ENCODE measurements at places on chromosomes 1 and 21.

GRCh38 chr1:111538343-111539025, 35.1 kb upstream of the ADORA3 start:
- DNase-seq = no peak

DNA sequence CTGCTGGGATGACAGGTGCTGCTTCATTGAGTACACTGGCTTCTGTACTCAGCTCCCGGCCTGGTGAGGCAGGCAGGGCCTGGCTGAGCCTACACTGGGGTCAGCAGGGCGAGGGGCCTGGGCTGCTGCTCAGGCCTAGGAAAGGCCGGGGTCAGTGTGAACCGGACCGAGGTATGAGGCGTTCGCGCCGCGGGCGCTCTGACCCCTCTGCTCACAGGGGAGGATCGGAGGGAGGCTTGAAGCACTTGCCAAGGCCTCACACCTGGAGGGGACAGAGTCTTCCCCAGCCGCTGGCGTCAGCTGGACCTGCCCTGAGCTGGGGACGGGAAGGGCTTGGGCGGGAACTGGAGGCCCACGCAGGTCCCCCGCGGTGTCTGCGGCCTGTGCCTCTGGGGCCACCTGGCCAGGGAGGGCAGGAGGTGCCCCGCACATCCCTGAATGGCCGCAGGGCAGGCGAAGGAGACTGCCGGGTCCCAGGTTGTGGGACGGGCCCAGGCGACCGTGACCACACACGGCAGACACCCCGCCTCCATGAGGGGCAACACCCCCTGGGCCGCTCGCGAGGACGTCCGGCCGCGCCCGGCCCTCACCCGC, 466 bp downstream of the PEX10 start:
- no peak for DNase-seq

DNA sequence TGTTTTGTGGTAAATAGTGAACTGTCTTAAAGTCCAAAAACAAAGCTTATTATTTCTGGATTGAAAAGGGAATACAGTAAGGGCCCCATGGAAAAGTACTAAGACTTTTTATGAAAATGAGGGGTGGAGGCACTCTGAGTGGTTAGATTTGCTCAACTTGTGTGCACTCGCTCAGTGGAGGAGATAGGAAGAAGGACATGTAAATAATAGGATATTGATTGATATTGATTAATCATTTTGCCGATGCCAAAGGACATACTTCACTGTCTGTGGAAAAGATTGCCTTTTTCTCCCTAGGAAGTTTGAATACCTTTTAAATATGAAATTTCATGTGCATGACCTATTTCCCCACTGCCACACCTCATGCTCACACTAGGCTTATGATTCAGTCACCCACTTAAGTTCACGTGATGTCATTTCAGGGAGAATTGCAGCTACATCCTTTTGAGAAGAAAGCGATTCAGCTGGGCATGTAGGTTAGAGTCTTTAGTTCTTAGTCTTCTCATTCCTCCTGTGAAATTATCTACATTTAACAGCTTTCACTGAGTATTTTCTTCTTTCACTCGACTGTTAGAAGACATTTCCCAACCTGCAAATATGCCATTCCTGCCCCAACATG, 5.0 kb downstream of the MTR start:
- no peak for DNase-seq

DNA sequence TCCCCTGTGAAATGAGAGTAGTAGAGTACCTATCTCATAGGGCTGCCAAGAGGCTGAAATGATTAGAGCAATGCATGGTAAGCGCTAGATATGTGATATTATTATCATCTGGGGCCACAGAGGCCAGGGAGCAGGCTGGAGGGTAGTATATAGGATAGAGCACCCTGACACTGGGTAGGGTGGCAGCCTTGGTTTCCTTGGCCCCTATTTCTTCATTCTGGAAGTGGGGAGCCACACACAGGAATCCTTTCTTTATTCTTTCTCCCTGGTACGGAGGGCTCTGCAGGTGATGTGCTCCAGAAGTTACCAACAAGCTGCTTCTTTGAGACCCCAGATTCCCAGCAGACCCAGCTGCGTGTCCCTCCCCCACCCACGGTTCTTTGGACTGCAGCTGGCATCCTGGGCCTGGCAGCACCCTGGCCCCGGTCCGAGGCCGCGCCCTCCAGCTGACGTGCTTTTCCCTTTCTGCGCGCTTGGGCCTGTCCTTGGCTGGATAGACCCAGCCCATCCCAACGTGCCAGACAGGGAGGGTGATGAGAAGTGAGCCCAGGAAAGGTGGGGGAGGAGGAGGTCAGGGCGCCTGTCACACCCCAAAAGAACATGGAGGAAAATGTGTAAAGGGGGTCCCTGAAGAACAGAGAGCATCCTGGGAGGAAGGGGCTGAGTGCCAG, 18.2 kb downstream of the INAVA start:
- no peak for DNase-seq

DNA sequence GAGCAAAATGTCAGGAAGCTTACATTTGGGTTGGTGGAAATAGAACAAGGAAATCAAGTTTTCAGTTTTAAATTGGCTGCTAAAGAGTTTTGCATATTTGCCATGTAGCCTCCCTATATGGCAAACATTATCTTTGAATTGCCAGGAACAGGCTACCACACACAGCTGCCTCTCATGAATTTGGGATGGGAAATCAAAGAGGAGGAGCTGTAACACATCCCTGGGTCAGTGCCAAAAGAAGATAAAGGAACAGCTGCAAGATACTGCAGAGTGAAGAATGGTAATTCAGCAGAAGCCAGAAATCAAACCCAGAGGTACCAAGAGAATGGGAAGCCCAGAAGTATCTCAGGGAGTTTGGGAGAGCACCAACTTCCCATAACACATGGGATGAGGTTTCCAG, 18.6 kb upstream of the RASAL2 start:
- no peak for DNase-seq

GRCh38 chr21:25929856-25930520, 195.2 kb downstream of the GABPA start:
- DNase-seq = no peak

- DNase-seq = no peak
Measured at GRCh38 chr21:37447288-37447936, 80.8 kb downstream of the DYRK1A start.

- no peak for DNase-seq
Measured at GRCh38 chr21:27704567-27705166, 737.8 kb upstream of the ADAMTS5 start.

GRCh38 chr1:23238565-23238964, 21.3 kb upstream of the HTR1D start:
- no peak for DNase-seq

- DNase-seq = no peak
Measured at GRCh38 chr1:232017759-232018158, 391.2 kb downstream of the DISC1 start.

DNA sequence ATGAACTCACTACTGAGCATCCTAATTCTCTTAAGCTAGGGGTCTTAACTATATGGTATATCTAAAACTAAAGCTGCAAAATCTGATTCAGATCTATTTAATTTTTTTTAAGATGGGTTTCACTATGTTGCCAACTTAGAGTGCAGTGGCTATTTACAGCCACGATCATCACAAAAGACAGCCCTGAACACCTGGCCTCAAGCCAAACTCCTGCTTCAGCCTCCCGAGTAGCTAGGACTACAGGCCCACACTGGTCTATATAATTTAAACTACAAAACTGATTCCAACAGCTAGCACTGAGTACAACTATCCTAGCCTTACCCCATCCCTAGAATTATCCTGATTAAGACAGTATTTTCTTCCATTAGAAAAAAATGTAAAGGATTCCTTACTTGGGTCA, 37.1 kb downstream of the EIF4G3 start:
- DNase-seq = no peak

GRCh38 chr1:51955797-51956527, 34.5 kb downstream of the RAB3B start:
- DNase-seq = no peak

DNA sequence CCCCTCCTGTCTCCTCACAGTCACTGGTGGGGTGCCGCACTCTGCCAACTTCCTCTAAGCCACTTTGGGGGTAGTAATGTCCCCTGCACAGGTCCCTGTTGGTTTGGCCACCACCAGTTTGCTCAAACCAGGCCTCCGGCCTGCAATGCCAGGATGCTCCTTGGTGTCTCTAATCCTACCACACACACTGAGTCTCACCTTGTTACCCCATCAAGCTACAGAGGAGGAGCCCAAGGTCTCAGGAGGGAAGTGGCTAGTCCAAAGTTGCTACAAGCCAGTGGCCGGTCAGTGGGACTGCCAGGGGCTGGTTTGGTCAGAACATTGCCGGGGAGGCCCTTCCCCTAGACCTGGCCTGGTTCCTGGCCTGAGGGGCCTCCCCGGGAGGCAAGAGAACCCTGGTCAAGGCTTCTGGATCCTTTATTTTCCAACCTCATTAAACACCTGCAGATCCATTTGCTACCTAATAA, 21.5 kb upstream of the LRP8 start:
- DNase-seq = no peak

DNA sequence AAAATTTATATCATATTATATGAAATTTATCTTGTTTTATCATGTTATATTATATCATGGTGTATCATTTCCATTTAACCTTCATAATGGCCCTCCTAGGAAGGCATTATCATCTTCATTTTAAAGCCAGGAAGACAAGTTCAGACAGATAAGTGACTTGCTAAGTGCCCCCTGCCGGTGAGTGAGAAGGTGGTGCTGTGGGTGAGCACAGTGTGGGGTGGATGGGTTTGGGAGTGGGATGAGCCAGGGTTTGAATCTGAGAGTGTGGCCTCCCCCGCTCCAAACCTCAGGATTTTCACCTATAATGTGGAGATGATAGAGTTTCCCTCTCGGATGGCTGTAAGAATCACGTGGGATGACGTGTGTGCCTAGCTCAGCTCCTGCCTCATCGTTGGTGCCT, 108.7 kb upstream of the IGSF21 start:
- DNase-seq = no peak

GRCh38 chr1:109466452-109467300, at the start of gene SYPL2:
SYPL2 (plus strand) TSS chr1:109466546; CDS start chr1:109466844, 298 bp downstream.
- DNase-seq = no peak

DNA sequence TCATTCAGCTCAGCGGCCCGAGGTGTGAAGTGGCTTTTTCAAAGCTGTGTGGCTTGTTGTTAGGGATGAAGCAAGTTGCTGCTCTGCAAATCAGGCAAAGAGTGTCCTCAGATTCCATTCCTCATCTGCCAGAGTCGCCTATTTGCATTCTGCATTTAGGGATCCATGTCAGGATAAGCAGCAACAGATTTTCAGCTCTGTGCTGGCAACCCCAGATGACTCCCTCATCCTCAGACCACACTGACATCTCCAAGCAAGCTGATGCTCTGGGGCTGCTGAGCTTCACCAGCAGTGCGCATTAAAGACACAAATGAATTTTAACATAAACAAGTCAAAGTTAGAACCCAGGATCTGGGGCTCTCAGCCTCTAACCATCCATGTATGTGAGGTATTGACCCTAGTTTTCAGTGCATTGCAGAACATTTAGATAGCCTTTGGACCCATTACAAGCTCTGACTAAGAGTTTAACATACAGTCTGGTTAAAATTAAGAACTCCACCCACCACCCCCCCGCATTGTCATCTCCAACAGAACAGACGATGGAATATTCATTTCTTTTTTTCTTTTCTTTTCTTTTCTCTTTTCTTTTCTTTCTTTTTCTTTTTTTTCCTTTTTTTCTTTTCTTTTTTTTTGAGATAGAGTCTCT, 10.9 kb downstream of the CFAP107 start:
- DNase-seq = no peak
